ENCODE measurements at places on chromosomes 5 and 9.
A peak's percentile ranks its signal among the peaks of the same experiment; 100 is the strongest.

DNA sequence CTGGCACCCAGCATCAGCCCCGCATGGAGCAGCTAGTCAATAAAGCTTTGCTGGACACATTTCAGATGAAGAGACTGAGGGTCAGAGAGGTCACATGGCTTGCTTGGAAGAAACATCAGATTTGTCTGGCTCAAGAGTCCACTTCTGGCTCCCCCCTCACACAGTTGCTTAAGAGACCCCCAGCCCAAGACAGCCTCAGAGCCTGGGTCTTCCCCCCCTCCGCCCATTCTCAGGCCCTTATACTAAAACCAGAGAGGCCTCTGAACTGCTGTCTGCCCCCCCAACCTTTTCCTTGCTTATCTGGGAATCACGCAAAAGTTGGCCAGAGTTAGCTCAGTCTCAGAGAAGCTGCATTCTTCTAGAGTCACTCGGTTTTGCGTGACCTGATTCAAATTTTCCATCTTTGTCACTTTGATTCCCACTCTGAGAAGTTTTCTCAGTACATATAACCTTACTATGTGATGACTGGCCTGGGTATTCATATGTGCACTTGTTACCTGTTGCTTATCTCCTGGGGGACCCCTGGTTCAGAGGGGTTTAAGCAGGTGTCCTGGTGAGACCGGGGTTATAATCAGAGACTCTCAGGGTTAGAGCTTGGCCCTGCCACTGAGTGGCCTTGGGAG, 145.4 kb upstream of the IER5L start:
- DNase-seq = no peak

- DNase-seq = no peak
Measured at GRCh38 chr9:70043285-70043684, 363 bp upstream of the MAMDC2 start.

GRCh38 chr5:53552561-53552960, 7.9 kb upstream of the NDUFS4 start:
- no peak for DNase-seq

GRCh38 chr5:80990527-80990926, 30.4 kb downstream of the RASGRF2 start:
- no peak for DNase-seq

- no peak for DNase-seq
Measured at GRCh38 chr5:109721741-109722140, 32.0 kb downstream of the MAN2A1 start.

DNA sequence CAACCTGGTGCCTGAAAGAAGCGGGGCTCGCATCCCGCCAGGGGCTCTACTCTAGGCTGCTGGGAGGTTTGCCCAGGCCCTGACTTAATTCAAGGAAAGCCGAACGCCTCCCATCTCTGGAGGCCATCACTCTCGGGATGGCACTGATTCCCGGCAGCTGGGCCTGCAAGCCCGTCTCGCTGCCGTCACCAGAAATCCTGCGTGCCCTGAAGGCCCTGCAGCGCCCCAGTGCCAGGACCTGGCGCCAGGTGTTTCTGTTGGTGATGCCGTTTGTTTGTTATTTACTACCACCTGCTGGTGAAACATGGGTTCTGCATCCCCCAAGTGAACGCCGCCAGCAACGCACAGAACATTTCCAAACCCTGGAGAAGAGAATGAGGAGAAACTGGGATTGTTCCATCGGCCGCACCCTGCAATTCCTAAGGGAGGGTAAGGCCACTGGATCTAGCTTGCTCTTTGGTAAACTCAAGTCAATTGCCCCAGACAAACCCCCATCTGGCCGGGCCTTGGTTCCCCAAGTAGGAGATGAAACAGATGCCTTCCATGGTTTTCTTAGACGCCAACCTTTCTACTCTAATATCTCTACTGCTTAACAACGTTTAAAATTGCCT, 77.9 kb downstream of the AK8 start:
- peak; percentile 61 for DNase-seq

DNA sequence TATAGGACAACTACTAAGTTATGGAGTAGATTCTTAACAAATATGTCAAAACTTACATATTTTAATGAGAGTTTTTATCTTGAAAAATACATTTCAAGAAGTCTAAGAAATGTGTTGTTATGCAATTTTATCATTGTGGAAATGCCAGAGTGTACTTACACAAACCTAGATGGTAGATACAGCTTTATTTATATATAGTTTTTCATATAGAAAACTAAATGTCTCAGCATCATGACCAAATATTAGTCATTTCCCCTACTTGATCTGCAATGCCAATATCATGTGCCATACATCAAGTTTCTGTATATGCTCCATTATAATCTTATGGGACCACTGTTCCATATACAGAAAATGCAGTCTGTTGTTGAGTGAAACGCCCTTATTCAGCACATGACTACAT, 28.7 kb downstream of the CAST start:
- no peak for DNase-seq

- DNase-seq = no peak
Measured at GRCh38 chr9:87657893-87658292, 68.0 kb upstream of the CTSL start.

- peak; percentile 82 for DNase-seq
Measured at GRCh38 chr5:36507332-36507952, 99.0 kb upstream of the SLC1A3 start.

GRCh38 chr9:89305868-89306267, 5.1 kb upstream of the CKS2 start:
- DNase-seq = no peak

DNA sequence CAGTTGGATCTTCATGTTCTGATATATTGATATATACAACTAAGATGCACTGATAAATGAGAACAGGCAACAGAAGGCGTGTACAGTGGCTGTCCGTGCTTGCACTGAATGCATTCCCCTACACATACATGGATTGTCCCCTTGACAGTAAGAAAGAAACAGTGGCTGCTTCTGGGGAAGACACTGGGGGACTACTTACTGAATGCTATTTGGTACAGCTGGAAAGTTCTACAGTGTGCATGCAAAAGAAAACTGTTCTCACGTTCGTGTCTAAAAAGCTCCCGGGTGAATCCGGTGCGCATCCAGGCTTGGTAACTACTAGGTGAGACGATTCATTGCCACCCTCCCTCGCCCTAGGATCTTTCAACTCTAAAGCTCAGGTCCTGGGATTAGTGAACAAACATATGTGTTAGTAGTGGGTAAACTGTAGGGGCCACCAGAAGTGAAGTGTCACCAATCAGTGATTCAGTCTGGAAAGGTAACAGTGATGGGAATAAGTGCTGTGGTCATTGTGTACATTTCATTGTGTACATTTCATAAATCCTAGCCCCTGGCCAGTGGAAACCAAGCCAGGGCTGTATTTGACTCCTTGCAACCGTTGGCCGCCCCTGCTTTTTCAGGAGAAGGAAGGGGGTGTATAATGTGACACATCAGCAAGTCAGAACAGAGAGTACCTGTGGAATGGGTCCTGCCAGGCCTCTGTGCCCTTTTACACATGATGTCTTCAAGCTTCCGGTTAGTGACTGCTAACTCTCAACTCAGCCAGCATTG, 46.3 kb upstream of the BOD1 start:
- DNase-seq = no peak

DNA sequence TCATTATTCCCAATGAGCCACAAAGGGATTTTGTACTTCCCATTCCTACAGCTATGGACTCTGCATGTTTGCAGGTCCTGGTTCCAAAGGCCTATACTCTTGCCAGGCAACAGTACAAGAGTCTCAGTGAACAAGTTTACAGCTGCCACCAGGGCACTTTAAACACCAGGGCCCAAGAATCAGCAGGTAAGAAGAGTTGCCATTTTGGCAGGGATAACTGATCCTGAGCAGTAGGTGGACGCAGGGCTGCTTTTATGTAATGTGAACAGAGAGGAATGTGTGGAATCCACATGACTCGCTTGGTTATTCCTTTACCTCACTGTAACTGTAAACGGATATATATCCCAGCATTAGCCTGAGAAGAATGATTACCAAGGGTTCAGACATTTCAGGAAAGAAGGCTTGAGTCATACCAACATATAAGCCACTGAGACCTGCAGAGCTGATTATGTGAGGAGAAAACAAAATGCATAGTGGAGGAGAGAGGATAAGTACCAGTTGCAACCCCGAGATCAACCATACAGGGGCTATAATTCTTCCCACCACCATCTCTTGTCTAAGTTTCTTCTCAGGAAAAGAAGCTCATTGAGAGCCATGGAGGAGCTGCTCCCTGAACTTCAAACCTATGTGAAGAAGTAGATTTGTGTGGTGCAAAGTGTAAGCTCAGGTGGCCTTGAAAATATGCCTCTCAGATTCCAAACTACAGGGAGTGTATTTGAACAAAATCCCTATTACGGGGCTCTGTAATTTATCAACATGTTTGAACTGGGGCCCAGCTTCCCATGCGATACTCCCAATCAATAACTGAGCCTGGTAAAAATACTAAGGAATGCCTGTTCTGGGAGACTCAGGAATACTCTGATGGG, 24.6 kb downstream of the RAPGEF6 start:
- no peak for DNase-seq

- DNase-seq = no peak
Measured at GRCh38 chr5:172107571-172107970, 80.5 kb downstream of the STK10 start.

Data from stimulated activated CD4-positive, alpha-beta T cell treated with anti-CD3 and anti-CD28 coated beads, Interleukin-2, amount 100 ng/mL, for 24 hours (primary cell).